ENCODE measurements at places on chromosomes 3 and 15.

GRCh38 chr3:56933803-56934202 lies 126.7 kb upstream of the SPATA12 start:
- DNase-seq, result no peak

DNA sequence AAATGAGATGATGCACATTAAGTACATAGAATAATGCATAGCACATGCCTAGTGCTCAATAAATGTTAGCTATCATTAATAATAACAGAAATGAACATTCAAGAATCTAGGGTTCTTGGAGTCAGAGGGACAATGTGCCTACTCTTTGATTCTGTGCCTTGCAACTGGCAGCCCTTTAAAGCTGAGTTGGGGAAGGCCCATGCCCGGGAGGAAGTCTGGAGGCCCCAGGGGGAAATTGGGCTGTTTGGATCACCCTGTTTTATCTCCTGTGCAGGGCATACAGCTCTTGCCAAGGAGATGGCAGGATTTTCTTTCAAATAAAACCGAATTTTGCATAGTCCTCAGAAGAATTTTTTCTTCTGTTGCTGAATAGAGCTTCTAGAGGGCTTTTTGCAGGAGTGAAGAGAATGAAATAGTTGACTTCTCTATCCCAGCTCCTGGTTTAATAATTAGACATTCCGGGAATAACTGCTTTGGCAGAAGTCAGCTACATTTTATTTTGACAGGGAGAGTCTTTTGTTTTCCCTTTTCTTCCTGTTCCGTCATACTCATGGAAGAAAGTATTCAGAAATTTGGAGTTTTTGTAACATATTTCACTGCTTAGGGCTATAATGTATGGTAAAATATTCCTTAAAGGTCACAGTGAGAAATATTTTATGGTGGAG lies 18.0 kb upstream of the KCNAB1 start:
- DNase-seq, result no peak

DNA sequence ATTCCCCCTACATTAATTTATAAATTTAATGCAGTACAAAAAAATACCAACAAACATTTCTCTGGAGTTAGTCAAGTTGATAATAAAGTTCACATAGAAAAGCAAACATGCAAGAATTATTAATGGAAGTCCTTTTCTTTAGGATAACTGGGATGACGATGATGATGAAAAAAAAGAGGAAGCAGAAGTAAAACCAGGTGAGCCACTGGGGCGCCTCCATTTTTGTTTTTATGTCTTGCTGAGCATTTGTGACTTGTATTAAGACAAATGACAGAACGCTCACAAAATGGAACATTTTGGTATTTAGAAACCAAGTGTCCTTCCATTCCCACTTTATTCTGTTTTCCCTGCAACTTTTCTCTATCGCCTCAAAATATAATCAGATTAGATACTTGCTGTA lies 13.8 kb downstream of the EIF3J start:
- DNase-seq, result no peak

GRCh38 chr15:50764461-50765194 lies 878 bp downstream of the SPPL2A start:
- no peak for DNase-seq

DNA sequence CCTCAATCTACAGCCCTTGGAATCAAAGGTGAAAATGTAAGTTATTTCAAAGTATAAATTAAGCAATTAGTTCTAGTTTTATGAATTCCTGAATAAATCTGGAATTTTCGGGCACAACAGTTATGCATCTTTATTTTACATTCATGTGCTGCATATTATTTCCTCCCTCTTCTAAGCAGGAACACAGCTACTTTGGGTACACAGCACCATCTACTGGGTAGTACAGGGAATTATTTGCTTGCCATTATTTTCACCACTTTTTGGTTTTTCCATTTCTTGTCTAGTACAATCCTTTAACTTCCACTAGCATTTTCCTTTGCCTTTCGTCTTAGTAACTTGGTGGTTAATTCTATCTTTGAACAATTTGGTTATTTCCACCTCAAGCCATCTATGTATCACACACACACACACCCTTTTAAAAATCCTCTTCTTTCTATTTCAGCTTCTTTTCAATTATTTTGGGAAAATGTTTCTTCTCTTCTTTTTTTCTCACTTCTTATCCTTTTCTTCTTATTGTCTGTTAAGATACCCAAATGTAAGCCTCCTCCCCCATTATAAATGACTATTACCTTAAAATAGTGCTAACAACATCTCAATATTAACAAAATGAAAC lies 451.0 kb downstream of the MFSD1 start:
- DNase-seq, result peak; percentile 31

GRCh38 chr3:194280777-194281176 lies 70.4 kb downstream of the CPN2 start:
- DNase-seq, result no peak
